ENCODE measurements at places on chromosomes 3 and 15.
A peak's percentile ranks its signal among the peaks of the same experiment; 100 is the strongest.

DNA sequence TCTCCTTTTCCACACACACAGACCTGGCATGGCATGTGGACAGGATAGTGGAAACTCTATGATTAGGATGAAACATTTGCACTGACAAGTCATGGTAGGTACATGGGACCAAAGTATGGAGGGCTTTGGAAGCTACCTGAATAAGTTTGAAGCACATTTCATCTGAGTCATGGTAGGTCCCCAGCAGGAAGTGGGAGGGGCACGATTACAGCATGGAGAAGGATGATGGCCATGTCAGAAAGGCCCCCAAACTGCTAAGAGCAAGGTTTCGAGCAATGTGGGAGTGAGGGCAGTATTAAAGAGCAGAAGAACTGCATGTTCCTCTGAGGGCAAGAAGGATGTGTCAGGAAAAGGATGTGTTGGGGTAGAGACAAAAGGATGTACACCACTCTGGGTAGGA is 51.5 kb upstream of the CSTA start:
- DNase-seq = no peak

DNA sequence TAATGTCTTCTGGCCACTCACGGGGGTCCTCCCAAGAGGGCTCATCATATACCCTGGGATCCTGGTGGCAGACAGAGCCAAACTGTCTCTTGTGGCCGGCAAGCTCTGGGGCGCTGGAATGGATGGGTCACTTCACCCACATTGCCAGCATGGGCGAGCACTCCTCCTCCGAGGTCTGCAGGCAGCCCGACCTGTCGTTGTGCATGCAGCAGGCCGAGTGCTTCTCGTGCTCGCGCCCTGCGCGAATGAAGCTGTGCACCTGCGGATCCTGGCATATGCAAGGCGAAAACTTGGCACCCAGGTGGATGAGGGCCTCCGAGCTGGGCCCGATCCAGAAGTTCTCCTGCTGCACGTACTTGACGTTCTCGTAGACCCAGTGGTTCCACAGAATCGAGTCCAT is 33.6 kb upstream of the GRIP2 start:
- DNase-seq = no peak

DNA sequence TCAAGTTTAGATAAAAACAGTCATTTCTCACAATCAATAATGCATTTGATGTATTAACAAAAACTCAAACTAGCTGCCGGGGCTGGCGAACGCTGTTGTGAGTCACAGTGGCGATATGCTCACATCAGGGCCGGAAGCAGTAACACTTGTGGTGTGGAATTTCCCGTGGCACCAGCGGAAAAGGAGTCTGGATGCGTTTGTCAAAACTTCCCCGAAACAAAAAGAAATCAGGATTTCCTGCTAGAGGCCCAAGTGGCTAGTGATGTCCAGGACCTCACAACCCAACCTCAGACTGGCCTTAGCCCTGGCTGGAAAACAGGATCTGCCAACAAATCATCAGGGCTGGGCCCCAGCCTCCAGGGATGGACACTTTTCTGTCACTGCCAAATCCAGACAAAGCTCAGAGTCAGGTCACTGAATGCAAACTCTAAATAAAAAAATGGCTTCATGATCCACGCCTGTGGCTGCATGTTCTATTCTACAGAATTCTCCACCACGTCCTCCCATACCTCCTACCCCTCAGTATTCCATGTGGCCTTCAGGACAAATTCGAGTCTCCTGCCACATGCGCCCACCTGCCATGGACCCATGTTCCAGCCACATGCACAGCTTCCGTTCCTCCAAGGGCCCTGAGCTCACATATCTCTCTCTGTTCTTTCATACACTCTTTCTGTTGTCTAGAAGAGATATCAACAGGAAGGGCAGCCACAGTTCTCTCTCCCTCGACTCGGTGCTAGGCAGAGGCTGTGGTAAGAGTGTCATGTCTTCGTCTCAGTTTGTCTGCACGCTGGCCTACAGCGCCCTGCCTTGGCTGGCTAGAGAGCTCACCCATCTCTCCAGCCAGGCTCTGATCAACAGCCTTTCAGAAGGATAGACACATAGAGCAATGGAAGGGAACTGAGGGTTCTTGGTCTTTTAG is 35.4 kb downstream of the EHD4 start:
- peak; percentile 87 for DNase-seq

DNA sequence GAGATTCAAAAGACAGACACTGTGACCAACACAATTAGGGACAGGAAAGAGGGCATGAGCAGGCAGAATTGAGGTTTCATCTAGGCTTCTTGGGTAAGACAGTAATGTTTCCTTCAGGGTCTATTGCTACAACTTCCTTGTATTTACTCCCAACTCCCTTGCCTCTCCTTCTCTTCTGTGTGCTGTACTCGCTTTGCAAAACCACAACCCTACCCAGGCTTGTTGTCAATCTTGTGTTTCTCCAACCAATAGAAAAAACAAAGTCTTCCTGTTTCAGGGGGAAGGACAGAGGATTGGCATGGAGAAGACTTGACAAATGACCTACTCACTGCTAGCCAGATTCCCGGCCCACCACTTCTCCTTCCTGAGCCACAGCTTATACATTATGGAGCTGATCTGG is 36.3 kb upstream of the MASP1 start:
- no peak for DNase-seq

GRCh38 chr3:185313693-185314246 is 49.2 kb upstream of the MAP3K13 start:
- no peak for DNase-seq

GRCh38 chr3:131387796-131388489 is 6.4 kb downstream of the NUDT16 start:
- no peak for DNase-seq

DNA sequence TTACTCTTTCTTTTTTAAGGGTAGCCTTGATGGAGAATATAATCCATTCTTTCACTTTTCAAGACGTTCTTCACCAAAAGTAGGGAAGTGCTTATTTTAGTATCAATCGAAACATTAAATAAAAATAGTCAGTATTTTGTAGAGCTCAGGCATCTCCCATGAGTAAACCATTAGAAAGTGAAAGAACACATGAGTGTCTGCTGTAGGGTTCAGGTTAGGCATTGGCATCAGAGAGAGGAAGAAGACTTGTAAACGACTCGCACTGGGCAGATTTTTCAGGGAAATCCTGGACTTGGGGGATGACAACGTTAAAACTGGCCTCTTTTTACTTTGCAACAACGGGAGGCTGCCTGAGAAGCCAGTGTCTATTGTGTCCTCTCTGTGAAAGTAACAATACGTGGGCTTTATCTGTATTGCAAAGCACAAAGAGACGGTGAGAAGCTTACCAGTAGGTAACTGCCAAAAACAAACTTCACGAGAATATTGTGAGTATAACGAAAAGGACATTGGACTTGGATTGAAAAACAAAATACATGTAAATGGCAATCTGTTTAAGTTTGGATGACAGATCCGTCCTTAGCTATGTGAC is 451.7 kb downstream of the PYDC2 start:
- DNase-seq = no peak

DNA sequence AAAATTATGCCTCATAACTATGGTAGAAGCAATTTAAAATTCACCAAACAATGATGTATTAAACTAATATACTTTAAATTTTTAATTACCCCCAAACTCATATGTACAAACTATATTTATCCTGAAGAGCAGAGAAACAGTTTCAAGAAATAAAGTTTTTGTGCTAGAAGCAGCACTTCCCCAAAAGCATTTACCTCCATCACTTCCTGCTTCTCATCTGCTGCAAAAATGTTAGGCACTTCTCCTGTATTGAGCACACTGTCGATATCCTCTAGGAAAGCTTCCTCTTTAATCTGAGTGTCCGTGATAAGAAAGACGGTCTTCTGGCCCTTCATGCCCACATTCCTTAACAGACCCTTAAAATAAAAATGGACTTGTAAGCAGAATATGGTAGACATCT is 101.5 kb upstream of the ASB14 start:
- no peak for DNase-seq

DNA sequence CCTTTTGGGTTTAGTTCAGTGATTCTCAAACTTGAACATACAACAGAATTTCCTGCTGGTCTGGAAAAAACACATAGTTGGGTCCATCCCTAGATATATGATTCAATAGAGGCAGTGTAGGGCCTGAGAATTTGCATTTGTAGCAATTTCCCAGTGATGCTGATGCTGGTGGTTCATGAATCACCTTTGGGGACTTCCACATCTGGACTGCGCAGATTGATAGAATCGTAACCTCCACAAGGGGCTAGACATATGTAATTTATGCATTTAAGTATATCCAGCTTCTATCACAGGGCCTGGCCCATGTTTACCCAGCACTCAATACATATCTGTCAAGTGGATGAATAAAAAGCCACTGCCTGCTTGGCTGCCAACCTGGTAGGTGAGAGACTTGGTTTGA is 33.8 kb upstream of the SUCLG2 start:
- no peak for DNase-seq

- DNase-seq = no peak
These were observed 277.9 kb upstream of the TLE3 start for GRCh38 chr15:70375586-70375985.

DNA sequence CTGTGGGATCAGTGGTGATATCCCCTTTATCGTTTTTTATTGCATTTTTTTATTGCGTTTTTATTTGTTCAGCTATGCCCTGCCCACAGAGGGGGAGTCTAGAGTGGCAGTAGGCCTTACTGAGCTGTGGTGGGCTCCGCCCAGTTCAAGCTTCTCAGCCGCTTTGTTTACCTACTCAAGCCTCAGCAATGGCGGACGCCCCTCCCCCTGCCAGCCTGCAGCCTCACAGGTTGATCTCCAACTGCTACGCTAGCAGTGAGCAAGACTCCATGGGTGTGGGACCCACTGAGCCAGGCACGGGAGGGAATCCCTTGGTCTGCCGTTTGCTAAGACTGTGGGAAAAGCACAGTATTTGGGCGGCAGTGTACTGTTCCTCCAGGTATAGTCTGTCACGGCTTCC is 500.6 kb upstream of the MCTP2 start:
- DNase-seq = no peak

DNA sequence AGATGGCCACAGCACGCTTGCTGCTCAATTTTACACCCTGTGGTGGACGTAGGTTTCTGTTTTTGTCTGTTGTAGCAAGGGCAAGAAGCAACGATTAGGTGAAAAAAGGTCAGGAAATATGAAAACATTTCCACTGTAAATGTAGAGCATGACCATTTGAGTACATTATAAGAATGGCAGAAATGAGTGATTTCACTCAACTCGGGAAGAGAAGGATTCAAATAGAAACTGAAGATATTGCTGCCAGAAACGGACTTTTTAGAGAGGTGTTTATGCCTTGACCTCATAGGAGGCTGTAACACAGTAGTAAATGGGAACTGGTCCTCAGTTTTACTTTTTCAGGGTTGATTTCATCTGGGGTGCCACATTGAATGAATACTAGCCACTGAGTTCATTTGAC is 33.1 kb upstream of the GASK1A start:
- DNase-seq = no peak

GRCh38 chr3:130811557-130811956 is 64.9 kb upstream of the PIK3R4 start:
- no peak for DNase-seq

DNA sequence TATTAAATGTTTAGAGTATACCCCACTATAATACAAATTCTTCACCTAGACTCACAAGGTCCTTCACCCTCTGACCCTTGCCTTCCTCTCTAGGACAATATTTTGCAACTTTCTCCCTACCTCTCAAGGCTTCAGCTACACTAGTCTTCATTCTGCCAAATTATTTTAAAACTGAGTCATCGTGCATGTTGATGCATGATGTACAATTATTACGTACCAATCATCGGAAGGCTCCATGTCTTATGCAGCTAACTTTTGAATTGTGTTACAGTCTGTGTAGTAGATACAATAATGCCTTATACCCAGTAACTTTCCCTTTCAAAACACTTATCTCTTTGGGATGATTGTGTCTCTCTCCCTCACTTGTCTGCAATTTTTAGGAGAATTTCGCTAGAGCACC is 98.5 kb upstream of the ROBO2 start:
- no peak for DNase-seq

GRCh38 chr15:66063147-66063546 is 190.4 kb downstream of the MEGF11 start:
- DNase-seq = no peak

Measured in CD4-positive, alpha-beta T cell treated with Interleukin-2 at 100 ng/mL for 4 hours (primary cell).